Small intestine (tissue), 16 donors: ENCODE measurements at places on chromosomes 3 and 15. TPM values are rescaled to one million over a fixed set of nuclear protein-coding genes. Genes with fewer than 3 reads are reported as not detected.

- H3K4me1 ChIP-seq = no peaks in the 10 kb centered on the region
- no peaks in the 10 kb centered on the region for H3K36me3 ChIP-seq
- DNase-seq = peak; percentile 23
- no peak overlapping the region for H3K27ac ChIP-seq
- H3K27me3 ChIP-seq = no peaks in the 10 kb centered on the region
- H3K4me3 ChIP-seq = no peak overlapping the region
Observed at GRCh38 chr3:99686955-99687612, 48.7 kb downstream of the COL8A1 start.

- no peak for DNase-seq
- H3K4me3 ChIP-seq = peak overlapping the region; percentile 34
- H3K4me1 ChIP-seq = no peaks in the 10 kb centered on the region
- H3K27ac ChIP-seq = no peak overlapping the region
- no peaks in the 10 kb centered on the region for H3K36me3 ChIP-seq
Observed at GRCh38 chr3:127546970-127547733, 43.4 kb downstream of the TPRA1 start.

Gene OCA2
- polyA plus RNA-seq = not detected

Gene SPATA12
- not detected for polyA plus RNA-seq

Gene GHSR
- polyA plus RNA-seq = not detected
